Testis (tissue), 5 donors: ENCODE measurements at places on chromosomes 6 and 20. TPM values are rescaled to one million over a fixed set of nuclear protein-coding genes. Genes with fewer than 3 reads are reported as not detected.

Gene PAX1
- polyA plus RNA-seq = 0.07 TPM

Gene PRL
- 2.4 TPM for polyA plus RNA-seq

Gene ACTL10
- polyA plus RNA-seq = 62.1 TPM

Gene RHAG
- 0.42 TPM for polyA plus RNA-seq

Gene MEI4
- 6.9 TPM for polyA plus RNA-seq

Gene PBOV1
- not detected for polyA plus RNA-seq

Gene GPR6
- polyA plus RNA-seq = not detected

Gene XKR7
- 0.96 TPM for polyA plus RNA-seq

Gene TUBB2B
- 3.6 TPM for polyA plus RNA-seq

Gene SOBP
- polyA plus RNA-seq = 13.9 TPM

Gene EDN3
- polyA plus RNA-seq = 3.4 TPM

Gene DNAH8
- 19.0 TPM for polyA plus RNA-seq
